ENCODE measurements at places on chromosomes 12 and 14.

GRCh38 chr12:7015555-7016370 lies 2.5 kb downstream of the LPCAT3 start:
- no peak for DNase-seq

- no peak for DNase-seq
Measured at GRCh38 chr12:8226355-8226754, 1.1 kb downstream of the FAM90A1 start.

DNA sequence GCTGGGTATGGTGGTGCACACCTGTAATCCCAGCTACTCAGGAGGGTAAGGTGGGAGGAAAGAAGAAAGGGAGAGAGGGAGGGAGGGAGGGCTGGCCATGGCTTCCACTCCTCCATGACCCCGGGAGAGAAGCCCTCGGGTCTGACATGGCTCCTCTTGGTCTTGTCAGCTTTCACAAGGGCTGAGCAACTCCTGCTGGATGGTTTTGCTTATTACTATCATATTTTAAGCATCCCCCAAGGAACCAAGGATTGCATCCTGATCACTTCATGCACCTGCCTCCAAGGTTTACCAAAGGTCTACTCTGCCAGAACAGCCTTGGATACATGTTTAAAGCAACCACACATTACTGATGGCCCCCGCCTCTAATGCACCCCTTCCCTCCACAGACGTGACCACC lies 28.0 kb upstream of the NCOR2 start:
- DNase-seq: no peak

- no peak for DNase-seq
Measured at GRCh38 chr12:56339158-56339422, 406 bp downstream of the IL23A start.

DNA sequence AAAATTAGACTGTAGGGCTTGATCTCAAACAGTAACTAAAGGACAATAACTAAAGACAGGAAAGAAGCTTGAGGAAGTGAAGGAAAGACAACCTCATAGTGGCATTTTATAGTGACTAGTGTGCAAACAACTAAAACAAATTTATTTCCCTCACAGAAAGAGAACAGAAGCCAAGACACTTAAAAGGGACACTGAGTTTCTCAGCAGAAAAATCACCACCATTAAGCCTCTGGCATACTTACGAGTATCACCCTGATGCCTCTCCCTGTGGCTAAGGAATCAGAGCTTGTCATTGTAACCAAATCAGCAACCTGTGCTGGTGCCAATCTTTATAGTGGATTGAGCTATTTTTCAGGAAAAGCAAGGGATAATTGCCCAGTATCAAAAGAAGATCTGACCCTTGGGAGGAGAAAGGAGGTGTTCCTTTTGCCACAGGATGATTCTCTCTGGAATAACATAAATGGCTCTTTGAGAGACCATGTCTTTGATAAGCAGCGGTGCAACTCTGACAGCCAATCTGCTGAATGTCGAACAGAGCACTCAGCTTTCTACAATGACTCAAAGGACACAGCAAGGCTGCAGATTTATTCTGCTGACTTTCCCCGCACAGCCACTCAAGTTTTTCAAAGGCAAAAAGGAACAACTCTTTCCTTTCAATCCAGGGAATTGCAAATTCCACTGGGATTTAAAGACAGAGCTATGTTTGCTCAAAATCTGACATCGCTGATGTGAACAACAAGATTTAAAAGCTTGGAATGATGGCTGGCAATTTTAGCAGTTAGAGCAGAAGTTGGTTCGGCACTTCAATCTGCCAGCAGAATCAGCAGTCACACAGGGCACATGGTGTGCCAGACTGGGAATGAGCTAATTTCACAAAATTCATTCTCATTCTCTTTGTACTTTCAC lies 34.6 kb downstream of the ATF7 start:
- DNase-seq: no peak

- no peak for DNase-seq
Measured at GRCh38 chr12:94183708-94184379, 35.5 kb downstream of the PLXNC1 start.

- no peak for DNase-seq
Measured at GRCh38 chr12:81337886-81338285, 260.0 kb downstream of the ACSS3 start.

DNA sequence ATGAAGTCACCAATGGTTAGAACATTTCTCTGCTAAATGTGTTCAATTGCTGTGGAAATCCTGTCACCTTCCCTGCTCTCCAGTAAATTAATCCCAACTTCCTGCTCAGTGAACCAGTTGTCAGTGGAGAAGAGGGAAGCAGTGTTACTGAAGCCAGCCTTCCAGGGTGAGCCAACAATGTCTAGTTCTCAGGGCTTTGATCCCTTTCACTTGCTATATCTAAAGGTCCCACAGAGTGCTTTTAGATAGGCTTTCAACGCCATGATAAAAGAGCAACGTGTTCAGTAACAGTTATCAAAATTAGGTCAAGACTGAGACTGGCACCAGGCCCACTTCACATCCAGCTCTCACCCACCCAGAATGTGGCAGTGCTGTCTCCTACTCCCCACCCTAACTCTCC lies 139.7 kb downstream of the KCNH5 start:
- no peak for DNase-seq

GRCh38 chr14:104697892-104698583 lies 8.6 kb downstream of the INF2 start:
- DNase-seq: no peak

DNA sequence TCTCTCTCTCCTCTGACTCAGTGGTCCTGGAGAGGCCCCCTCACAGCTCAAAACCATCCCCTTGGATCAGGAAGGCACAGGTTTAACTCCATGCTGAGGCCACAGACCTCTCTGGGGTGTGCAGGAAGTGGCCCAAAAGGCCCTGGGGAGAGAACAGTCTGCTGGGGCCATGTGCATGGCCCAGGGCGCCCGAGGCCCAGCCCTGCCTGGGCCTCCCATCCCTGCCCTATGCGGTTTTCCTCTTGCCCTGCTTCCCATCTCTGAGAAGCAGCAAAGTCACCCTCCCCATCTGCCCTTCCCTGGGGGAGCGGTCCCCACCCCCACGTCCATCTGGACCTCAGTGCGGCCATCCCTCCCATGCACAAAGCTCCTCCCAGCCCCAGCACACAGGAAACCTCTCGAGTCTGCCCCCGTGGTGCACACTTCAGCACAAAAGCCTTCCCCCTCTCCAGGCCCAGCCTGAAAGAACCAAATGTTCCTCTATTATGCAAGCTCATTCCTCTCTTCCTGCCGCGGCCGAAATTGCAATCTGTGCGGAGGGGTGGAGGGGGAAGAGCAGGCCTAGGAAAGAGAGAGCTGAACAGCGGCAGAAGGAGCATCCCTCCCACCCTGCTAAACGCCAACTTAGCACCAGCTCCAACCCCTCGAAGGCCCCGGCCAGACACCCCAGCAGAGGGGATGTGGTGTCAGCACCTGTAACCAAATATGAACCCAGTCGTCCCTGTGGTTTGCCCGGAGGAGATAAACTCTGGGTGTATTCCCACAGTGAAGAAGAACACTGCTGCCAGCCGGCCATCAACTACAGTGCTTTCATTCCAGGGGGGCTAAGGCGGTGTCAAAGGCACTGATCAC lies 108.5 kb downstream of the SCARB1 start:
- DNase-seq: no peak

GRCh38 chr12:104049903-104050356 lies at the start of gene GLT8D2:
TSS of gene GLT8D2 (minus strand) at chr12:104050187. CDS start at chr12:104019648, 30,539 bp downstream.
- DNase-seq: no peak

DNA sequence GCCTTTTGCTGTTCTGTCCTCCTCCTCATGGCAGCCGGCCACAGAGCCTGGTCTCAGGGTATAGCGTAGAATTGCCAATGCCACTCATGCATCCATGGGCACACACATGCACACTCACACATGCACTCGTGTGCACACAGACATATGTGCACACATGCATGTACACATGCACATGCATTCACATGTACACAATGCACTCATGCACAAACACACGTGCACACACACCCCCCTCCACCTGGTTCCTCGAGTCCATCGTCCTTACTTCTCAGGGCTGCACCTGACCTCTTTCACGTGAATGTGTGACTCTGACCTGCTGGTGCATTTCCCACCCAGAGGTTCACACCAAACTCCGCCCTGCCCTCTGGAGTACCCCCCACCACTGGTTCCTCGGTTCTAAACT lies 60.6 kb downstream of the BCL11B start:
- DNase-seq: no peak

- DNase-seq: no peak
Measured at GRCh38 chr12:105562199-105562971, 231.9 kb downstream of the C12orf75 start.

- no peak for DNase-seq
Measured at GRCh38 chr14:22474730-22475351, 114.2 kb downstream of the DAD1 start.

- DNase-seq: no peak
Measured at GRCh38 chr12:43744826-43745225, 13.8 kb downstream of the PUS7L start.

DNA sequence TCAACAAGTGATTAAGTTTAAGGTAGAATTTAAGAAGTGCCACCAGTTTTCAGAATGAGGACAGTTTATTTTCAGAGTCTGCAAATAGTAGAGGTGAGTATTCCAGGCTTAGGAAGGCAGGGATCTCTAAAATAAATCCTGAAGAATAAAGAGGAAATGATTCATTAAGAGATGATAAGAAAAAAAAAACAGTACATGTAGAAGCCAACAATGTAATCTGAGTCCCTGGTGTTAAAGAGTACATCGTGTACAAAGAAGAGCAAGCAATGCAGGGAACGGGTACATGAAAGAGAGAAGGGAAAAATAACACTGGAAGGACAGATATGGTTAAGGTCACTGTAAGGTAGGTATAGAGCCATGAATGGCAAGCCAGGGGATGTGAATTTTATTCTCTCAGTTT lies 95.2 kb upstream of the FOXG1 start:
- DNase-seq: no peak

DNA sequence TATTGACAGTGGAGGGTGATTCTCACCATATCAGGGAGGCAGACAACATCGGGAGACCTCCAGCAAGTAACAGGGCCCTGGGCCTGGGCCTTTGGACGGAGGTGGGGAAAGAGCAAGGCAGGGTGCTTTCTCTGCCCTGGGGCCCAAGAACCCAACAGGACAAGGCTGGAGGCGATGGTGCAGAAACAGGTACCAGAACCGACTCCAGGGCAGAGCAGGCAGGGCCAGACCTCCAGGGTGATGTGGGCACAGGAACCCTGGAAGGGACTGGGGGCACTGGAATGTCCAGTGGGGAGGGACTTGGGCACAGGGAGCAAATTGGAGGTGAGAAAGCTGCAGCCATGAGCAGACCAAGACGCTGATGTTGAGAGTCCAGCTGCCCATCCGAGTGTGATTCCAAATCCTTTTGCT lies 44.4 kb downstream of the PRMT8 start:
- DNase-seq: no peak

DNA sequence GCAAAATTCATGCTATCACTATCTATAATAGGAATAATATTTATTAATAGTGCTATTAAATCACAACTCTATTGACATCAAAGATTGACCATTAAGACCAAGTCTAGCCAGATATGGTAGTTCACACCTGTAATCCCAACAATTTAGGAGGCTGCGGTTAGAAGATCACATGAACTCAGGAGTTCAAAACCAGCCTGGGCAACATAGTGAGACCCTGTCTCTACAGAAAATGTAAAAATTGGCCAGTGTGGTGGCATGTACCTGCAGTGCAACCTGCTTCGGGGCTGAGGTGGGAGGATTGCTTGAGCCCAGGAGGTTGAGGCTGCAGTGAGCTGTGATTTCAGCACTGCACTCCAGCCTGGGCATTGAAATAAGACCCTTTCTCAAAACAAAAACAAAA lies 11.0 kb downstream of the VEZT start:
- no peak for DNase-seq

- DNase-seq: no peak
Measured at GRCh38 chr12:117450209-117450608, 88.8 kb upstream of the NOS1 start.

GRCh38 chr14:71363946-71364925 lies 457.0 kb downstream of the PCNX1 start:
- DNase-seq: no peak

- no peak for DNase-seq
Measured at GRCh38 chr14:65280653-65281052, 131.9 kb upstream of the FUT8 start.

DNA sequence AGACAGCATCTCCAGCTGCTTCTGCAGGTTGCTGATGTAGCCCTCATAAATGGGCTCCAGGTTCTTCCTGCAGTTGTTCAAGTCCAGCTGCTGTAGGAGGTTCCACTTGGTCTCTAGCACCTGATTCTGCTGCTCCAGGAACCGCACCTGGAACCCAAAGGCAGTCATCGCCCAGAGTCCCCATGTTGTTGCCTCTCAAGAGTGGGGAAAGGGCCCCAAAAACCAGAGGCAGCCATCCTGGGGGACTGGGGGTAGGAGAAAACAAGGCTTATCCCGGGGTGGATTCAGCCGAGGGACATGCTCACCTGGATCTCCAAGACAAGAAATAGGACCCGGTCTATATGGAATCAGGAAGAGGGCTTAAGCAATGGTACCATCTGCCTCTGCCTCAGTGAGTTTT lies 2.3 kb downstream of the KRT72 start:
- DNase-seq: no peak

DNA sequence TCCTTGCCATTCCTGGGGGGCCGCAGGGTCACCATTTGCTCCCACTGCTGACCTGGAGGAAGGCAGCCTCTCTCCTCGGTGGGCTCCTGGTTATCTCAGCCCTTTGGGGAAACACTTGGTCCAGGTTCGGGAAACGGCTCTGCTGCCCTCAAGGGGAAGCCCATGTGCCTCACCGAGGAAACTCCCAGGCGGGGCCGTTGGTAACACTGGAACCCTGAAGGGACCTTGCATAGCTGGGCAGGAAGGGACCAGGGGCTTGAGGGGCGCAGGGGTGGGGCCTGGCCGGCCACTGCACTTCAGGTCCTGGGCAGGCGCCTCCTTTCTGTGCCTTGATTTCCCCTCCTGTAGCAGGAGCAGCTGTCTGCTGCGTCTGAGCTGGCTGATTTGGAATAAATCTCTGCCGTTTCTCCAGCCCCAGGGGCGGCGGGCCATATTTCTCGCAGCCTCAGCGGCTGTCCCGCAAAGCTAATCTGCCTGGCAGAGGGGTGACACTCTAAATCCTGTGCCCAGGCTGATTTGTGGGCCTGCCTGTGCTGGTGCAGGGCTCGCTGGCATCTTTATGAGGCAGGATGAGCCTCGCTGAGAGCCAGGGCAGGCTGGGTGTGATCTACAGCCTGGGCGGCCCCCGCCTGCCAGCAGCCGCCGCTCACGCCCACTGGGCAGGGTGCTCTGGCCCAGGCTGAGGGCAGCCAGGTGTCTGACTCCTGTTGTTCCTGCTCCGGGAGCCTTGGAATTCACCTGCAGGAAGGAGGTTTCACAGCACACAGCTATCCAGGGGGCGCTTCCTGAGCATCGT lies 49.7 kb downstream of the KIF26A start:
- DNase-seq: no peak

- no peak for DNase-seq
Measured at GRCh38 chr12:62882696-62883095, 52.3 kb downstream of the PPM1H start.

- DNase-seq: no peak
Measured at GRCh38 chr14:103257211-103257962, 76.7 kb upstream of the EIF5 start.
